ENCODE measurements at places on chromosomes 13 and 19. TPM values are rescaled to one million over a fixed set of nuclear protein-coding genes. Genes with fewer than 3 reads are reported as not detected.

Gene SYCN
- polyA plus RNA-seq, result not detected

Gene SRRM5
- polyA plus RNA-seq, result 0.36 TPM

Gene ZNF470
- polyA plus RNA-seq, result 0.40 TPM

- DNase-seq, result no peak
These were observed 234.5 kb downstream of the DLEU7 start for GRCh38 chr13:50609011-50609410.

- no peak for DNase-seq
These were observed 213.5 kb downstream of the DIAPH3 start for GRCh38 chr13:59950266-59950665.

DNA sequence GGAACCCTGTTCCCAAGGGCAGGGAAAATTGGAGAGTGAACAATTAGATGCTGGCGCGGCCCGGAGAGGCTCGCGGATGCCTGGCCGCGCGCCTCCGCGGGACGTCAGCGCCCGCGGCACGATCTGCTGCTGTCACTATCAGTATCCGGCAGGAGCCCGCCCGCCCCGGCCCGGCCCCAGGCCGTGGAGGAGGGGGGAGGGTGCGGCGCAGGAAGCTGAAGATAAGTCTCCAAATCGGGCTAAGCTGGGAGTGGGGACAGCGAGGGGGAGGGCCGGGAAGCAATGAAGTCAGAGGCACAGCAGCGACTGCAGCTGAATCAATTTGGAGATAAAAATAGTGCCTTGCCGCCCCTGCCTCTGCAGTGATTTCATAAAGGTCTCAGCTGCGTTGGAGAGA, 441.5 kb upstream of the KLF12 start:
- no peak for DNase-seq

GRCh38 chr13:79973533-79973963, 367.4 kb downstream of the SPRY2 start:
- DNase-seq, result peak; percentile 18

DNA sequence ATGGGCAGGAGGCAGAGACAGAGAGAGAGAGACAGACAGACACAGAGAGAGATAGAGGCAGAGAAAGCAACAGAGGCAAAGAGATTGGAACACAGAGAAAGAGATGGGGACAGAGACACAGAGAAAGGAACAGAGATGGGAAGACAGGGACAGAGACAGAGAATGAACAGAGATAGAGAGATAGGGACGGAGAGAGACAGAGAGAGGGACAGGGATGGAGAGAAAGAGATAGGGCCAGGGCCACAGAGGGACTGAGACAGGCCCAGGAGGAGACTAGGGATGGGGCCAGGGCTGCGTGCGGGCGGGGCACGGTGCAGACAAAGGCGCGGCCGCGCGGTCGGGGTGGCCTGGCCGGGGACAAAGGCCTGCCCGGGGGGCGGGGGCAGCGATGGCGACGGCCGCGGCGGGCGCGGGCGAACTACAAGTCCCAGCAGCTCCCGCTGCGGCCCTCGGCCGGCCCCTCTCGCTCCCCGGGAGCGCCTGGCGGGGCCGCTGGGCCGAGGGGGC, at the start of gene ZNF358:
ZNF358 (plus strand) TSS at position 459 of the 507 bp plus-strand sequence. CDS start 3,140 bp downstream, outside the sequence.
- DNase-seq, result no peak

All from CD14-positive monocyte (primary cell).